ENCODE measurements at places on chromosomes 12 and 14. TPM values are rescaled to one million over a fixed set of nuclear protein-coding genes. Genes with fewer than 3 reads are reported as not detected.

The SERPINA5 gene
- total RNA-seq: 52.3 TPM

DNA sequence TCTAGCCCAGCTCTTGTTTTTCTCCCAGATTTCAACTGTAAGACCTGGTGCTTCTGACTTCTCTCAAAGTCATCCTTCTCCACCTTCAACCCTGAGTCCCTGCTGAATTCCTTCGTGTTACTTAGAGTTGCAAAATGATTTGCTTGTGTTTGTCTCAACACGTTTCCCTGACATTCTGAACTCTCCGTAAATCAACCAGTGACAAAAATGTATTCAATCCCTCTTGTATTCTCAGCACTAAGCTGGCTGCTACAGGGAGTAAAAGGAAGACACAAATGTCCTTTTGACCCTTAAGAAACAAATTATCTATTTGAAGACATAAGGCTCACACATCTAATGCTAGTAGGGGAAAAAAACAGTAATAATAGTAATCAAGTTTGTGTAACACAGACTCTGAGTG is 514.0 kb upstream of the TMPO start:
- H3K4me1 ChIP-seq: no peaks in the 10 kb centered on the region
- no peaks in the 10 kb centered on the region for H3K36me3 ChIP-seq
- no peak overlapping the region for H3K27ac ChIP-seq
- H3K4me3 ChIP-seq: no peak overlapping the region

- no peaks in the 10 kb centered on the region for H3K36me3 ChIP-seq
- no peak overlapping the region for H3K4me3 ChIP-seq
- DNase-seq: peak; percentile 71
- no peaks in the 10 kb centered on the region for H3K4me1 ChIP-seq
Measured at GRCh38 chr12:117685110-117685926, 283.5 kb downstream of the KSR2 start.

- H3K4me1 ChIP-seq: no peaks in the 10 kb centered on the region
- H3K27ac ChIP-seq: no peak overlapping the region
- no peaks in the 10 kb centered on the region for H3K27me3 ChIP-seq
- H3K4me3 ChIP-seq: no peak overlapping the region
Measured at GRCh38 chr14:98867146-98867545, 404.9 kb downstream of the BCL11B start.

GRCh38 chr12:29830391-29830790 is 46.6 kb upstream of the TMTC1 start:
- no peaks in the 10 kb centered on the region for H3K36me3 ChIP-seq
- H3K4me3 ChIP-seq: no peak overlapping the region
- no peaks in the 10 kb centered on the region for H3K4me1 ChIP-seq

Data from pancreas (tissue), 10 donors.